ENCODE measurements at places on chromosomes 11 and 22.

DNA sequence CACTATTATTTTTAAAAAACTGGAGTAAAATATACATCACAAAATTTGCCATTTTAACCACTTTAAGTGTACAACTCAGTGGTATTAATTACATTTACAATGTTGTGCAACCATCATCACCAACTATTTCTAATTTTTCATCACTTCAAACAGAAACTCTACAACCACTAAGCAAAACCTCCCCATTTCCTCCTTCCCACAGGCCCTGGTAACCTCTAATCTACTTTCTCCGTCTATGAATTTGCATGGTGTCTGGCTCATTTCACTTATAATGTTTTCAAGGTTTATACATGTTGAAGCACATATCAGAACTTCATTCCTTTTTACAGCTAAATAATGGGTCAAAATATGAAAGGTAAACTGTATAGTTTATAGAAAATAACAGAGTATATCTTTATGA, 24.4 kb downstream of the DDI1 start:
- DNase-seq = no peak

DNA sequence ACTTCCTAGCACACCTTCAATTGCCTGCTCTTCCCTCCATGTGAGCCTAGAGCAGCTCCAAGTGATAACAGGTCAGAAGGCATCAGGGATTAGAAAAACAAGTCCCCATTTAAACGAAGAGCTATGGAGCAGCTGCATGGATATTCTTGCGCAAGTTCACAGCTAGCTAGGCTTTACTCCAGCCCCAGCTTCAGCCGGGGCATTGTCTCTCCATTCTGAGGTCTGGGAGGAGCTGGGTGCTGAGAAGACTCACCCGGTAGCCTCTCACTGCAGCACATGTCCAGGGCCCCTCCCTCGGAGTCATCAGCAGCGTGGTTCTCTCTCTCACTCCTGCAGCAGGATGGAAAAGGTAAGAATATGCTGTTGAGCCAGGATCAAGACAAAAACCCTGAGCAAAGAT, 26.0 kb downstream of the PTPN5 start:
- no peak for DNase-seq

GRCh38 chr11:131108760-131109159, 192.5 kb upstream of the SNX19 start:
- DNase-seq = no peak

DNA sequence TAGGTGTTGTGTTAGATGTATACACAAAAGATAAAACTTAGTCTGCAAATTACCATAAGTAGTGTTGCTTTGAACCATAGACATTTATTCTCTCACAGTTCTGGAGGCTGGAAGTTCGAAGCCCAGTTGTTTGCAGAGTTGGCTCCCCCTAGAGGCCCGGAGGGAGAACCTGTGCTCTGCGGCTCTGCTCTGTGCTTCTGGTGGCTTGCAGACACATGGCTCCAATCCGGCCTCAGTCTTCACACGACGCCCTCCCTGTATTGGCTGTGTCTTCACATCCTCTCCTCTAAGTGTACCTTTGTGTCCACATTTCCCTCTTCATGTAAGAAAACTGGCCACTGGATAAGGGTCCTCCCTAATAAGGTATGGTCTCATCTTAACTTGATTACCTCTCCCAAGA, 128.4 kb downstream of the OPCML start:
- no peak for DNase-seq

DNA sequence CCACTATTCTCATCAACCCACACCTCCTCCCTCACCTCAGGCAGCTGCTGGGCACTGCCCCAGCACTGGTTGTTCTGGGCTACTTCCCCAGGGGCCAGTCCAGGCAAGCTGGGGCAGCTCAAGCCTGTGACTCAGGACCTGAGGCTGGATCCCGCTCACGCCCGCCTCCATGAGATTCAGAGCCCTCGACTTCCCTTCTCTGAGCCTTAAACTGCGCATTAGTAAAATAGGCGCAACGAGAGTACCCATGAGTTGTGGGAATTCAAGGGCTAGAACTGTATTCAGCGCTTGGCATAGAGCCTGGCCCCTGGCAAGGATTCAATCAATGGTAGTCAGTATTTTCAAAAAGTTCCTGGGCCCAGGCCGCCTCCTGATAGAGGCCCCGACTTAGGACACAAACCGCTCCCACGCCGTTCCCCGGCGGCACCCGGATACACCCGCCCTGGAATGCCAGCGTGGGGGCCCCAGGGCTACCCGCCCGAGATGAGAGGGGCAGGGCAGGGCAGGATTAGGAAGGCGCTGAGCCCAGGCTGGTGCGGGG, 723 bp upstream of the CD82 start:
- DNase-seq = no peak

GRCh38 chr11:123798513-123799252, 7.5 kb downstream of the OR6M1 start:
- DNase-seq = no peak

GRCh38 chr22:39529487-39529851, 3.1 kb downstream of the RPS19BP1 start:
- no peak for DNase-seq

DNA sequence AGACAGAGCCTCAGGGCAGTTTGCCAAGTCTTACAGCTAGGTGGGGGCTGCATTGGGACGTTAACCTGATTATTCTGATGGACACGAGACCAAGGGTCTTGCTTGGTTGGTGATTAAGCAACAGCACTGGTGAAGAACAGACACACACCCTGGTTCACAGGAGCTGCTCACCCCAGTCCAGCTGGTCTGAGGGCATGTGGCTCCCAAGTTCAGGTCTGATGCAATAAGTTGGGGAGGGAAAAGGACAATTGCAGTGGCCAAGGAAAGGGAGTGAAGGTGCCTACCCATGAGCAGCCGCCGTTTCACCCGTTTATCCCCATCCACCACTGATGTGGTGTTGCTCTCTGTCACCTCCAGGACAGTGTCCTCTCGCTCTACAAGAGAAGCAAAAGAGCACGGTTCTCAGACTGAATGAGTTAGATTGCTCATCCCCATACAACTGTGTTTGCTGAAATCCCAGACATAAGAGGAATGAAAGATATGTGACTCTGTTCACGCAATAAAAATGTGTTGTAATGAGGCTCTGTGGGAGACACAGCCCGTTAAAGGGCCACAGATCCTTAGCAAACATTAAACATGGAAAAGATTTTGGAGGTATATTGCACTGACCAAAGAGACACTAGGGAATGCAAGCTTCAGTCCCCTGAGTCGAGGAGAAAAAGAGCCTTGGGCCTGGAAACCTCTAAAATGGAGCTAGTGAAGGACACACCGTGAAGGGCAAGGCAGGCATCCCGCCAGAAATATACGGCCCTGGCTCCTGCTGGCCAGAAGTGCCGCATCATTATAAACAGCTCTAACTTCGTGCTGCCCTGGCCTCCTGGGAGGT, 25.6 kb downstream of the SCUBE2 start:
- no peak for DNase-seq

DNA sequence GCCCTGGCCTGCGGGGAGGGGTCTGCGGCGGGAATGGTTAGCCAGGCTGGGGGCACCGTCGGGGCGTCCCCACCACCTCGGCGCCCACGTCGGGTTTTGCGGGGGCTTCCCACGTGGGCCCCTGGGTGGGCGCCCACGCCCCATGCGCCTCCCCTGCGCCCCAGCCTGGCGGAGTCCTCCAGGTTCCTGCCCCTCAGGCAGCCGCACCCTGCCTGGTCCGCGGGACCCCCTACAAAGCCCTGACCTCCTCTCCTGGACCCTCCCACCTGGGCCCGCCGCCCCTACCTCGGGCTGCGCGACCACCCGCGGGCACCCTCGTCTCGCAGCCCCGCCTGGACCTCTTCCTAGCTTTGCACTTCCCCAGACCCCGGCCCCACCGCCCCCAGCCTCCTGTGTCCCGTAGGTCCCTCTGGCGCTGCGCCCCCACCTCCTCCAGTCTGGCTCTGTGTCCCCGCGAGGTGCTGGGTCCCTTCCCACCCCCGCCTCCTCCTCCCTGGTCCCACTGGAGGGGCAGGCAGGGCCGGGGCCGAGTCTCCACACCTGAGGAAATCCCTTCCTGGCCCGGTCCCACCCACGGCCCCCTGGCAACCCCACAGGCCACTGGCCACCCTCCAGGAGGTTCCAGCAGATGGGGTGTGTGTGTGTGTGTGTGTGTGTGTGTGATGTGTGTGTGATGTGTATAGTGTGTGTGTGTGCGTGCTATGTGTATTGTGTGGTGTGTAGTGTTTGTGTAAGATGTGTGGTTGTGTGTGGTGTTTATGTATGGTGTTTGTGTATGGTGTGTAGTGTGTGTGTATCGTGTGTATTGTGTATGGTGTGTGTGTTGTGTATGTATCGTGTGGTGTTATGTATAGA, 11.8 kb downstream of the PIM3 start:
- DNase-seq = peak; percentile 37

DNA sequence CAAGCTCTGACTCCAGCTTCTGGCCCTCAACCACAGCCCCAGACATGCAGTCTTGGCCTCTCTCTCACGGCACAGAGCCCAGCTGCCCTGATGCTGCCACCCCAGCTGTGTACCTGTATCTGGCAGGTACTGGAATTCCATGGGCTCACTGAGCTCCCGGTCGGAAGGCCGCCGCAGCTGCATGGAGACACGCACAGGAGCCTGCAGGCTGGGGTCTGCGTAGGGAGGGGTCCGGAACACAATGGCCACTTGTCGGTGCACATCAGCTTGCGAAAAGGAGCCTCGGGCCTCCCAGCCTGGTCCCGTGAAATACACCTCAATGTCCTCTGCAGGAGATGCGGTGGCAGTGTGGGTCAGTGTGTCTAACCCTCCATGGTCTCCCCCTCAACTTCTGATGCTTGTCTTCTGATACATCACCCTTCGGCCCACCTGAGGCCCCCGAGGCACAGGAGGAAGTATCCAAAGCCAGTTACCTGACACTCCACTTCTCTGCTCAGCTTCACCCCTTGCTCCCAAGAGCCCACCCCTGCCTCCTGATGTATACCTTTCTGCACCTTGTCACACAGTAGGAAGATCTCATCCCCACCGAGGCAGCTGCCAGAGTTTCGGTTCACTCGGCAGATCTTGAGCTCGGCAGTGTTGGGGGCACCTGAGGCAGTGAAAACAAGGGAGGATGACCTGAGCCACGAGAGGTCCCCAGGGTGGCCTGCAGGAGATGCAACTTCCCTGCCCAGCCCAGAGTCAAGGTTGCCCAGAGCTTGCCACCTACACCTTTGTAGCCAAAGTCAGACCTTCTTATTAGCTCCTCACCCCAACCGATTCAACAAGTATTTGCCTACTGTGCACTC, 4.3 kb downstream of the RELA start:
- no peak for DNase-seq

DNA sequence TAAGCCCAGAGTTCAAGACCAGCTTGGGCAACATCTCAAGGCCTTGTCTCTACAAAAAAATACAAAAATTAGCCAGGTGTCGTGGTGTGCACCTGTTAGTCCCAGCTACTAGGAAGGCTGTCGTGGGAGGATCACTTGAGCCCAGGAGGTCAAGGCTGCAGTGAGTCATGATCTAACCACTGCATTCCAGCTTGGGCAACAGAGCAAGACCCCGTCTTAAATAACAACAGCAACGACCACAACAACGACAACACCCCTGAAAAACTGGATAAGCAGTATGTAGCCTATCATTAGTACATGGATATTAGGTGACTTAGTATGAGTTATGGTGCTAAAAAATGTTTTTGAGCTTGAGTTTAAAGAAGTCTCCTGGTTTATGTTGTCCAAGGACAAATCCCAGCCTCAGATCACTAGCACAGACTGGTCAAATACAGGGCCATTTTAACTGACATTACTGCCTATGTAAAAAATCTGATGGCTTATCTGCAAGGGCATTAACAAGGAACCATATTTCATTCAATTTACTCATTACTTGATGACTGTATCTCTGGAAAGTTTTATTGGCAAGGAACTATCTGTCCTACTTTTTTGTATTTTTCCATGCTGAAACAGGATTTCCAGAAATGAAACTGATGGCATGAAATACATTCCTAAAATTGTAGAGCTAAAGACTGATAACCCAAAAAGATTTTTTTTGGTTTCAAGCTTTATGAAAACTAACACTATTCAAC, 23.4 kb downstream of the C2CD3 start:
- no peak for DNase-seq

GRCh38 chr11:118524356-118524755, 2.9 kb upstream of the TTC36 start:
- no peak for DNase-seq

GRCh38 chr22:17120281-17120680, 879 bp downstream of the TMEM121B start:
- DNase-seq = peak; percentile 64

DNA sequence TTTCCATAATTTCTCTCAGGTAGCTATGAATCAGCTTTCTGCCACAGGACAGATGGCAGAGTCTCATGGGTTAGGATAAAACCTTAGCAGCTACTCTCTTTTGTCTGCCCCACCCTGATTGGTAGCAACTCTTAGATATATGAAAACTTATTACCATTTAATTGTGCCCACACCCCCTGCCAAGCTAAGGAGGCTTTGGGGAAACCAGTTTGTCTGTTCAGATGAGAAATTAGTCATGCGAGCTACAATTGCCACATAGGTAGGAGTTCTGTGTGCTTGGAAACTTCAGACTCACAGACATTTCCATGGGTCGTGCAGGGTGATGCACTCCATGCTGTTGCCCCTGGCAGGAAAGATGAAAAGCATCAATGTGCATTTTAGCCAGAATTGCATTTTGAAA, 39.9 kb downstream of the CD44 start:
- no peak for DNase-seq

- DNase-seq = no peak
These were observed 758 bp downstream of the GALNT18 start for GRCh38 chr11:11620921-11621572.

DNA sequence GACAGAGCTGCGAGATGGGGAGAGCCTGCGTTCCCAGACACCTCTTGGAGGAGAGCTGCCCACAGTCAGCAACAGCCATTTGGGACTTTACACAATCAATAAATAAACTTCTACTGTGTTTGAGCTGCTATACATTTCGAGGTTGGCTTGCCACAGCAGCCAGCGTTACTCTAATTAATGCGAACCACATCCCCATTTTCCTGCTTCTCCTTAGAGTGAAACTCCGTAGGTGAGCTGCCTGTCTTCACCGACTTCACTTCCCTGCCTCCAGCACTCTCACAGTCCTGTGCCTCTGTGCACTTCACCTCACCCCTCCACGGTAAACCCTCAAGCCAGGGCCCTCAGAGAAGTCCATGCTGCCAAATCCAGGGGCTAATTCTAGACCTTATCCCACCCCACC, 5.9 kb upstream of the SLC22A12 start:
- no peak for DNase-seq
